ENCODE measurements at places on chromosomes 7 and 10.

- no peak for DNase-seq
Observed at GRCh38 chr10:29648114-29648982, 13.6 kb upstream of the SVIL start.

- no peak for DNase-seq
Observed at GRCh38 chr7:28685242-28685643, 272.9 kb downstream of the TRIL start.

DNA sequence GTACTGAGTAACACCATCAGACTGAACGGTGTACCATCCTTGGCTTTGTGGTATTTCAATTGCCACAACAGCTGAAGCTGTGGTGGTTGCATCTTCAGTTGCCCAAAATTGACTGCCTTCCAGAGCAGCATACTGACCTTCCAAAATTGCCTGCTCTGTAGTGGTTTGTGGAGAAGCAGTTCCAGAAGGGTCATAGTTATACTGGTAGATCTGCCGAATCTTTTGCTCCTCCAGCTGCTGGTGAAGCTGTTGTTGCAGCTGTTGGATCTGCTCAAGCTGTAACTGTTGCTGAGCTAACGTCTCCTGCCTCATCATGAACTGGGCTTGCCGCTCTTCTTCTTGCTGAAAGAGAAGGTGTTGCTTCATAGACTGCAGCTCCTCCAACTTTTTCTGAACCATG is 212.2 kb downstream of the PCLO start:
- no peak for DNase-seq

DNA sequence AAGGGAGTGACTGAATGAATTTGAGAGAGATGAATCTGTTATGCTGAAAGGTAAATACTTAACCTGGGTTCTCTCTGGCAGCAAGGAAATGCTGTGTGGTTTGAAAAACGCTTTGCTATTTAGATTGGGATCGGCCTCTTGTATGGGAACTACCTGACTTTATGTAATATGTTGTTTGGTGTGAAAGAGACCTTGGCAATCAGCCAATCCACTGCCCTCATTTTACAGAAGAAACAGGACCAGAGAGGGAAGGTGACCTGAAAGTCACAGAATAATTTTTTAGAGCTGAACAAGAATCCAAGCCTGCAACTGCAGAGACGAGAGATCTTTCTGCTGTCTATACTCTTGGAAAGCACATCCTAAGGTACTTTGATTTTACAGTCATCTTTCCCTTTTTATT is 1.0 kb downstream of the BUD31 start:
- DNase-seq: no peak

GRCh38 chr7:90764848-90765570 is 168.9 kb downstream of the CDK14 start:
- no peak for DNase-seq

DNA sequence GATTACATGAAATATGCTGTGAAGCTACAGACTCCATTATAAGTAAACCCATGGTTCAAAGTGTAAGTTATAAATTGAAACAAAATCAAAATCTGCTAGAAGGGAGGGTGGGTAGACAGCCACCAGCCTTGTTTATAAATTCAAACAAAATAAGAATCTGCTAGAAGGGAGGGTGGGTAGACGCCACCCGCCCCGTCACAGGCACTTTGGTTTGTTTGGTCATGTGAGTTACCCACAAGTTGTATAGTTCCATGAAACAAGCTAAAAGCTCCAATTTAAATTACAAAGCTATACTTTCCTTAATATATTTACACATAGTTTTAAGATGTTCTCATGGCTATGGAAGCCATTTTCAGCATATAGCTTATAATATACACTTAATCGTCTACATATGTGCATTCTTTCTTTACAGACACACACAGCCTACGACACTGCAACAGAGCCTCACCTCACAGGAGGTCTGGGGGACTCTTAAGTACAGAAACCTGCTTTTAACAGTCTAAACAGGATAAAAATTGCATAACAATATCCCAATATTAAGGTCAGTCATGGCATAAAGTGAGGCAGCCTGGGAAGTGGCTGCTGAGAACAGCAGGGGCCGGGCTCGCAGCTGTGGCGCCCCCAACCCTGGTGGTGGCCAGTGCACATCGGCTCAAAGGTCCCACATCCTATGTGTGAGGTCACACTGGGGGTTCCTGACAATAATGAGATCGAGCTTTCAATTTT is 28.1 kb upstream of the NCAPG2 start:
- no peak for DNase-seq

DNA sequence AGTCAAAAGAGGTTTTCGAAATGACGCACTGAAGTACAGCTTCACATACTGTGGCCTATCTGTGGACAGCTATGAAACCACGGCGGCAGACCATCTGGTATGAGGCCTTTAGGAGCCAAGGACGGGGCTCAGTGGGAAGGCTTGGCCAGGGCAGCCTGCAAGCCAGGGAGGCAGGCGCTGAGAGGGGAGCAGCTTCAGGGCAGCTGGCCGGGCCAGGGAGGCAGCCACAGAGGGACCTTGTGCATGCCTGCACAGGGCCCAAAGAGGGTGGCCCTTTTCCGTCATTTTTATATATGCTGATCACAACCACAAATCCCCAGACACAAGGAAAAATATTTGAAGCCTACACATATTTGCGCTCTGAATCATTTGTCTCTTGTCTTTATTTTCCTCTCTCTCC is 13.5 kb downstream of the CALD1 start:
- no peak for DNase-seq

- no peak for DNase-seq
Observed at GRCh38 chr10:102416283-102416682, 2.3 kb downstream of the PSD start.

- no peak for DNase-seq
Observed at GRCh38 chr10:126563361-126563760, 107.1 kb downstream of the C10orf90 start.
